ENCODE measurements at places on chromosomes 16 and 17.
A peak's percentile ranks its signal among the peaks of the same experiment; 100 is the strongest.

- DNase-seq: no peak
Measured at GRCh38 chr16:22862046-22862445, 48.1 kb downstream of the HS3ST2 start.

- no peak for DNase-seq
Measured at GRCh38 chr16:66975302-66975893, 13.0 kb upstream of the CES4A start.

GRCh38 chr17:74520016-74520434 lies 11.2 kb downstream of the CD300LB start:
- no peak for DNase-seq

GRCh38 chr17:12744298-12744697 lies 45.0 kb upstream of the ARHGAP44 start:
- DNase-seq: no peak

- DNase-seq: peak; percentile 63
Measured at GRCh38 chr17:20121359-20122253, 112.4 kb downstream of the SPECC1 start.

- no peak for DNase-seq
Measured at GRCh38 chr16:11503566-11503965, 83.2 kb downstream of the LITAF start.

- DNase-seq: no peak
Measured at GRCh38 chr17:6501359-6501758, 55.0 kb downstream of the PITPNM3 start.

DNA sequence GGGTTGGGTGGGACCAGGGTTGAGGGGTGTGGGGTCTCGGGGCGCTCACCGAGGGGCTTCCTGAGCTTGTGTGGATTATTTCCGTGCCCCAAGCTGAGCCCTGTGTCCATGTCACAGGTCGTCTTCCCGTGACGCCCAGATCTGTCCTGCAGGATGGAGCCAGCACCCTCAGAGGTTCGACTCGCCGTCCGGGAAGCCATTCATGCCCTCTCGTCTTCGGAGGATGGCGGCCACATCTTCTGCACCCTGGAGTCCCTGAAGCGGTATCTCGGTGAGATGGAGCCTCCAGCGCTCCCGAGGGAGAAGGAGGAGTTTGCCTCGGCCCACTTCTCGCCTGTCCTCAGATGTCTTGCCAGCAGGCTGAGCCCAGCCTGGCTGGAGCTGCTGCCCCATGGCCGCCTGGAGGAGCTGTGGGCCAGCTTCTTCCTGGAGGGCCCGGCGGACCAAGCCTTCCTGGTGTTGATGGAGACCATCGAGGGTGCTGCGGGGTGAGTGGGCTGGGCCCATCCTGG lies 1.0 kb downstream of the TELO2 start:
- no peak for DNase-seq

DNA sequence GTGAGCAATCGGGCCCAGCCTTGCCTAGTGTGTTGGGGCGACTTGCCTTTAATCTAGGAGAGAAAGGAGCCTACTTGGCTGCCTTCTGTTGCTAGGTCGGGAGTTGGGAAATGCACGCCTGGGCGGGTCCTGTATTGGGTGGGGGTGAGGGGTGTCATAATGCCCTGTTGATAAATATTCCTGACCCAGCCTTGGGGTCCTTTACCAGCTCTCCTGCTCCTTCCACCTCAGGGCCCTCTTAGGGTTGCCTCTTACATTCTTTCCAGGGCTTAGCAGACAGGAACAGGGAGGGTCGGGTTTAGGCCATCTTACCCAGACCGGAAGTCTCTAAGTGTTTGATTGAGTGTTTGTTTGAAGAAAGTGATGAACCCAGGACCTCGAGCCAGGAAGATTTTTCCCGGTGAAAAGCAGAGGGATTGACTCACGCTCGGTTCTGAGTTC lies 112.9 kb downstream of the SEC14L1 start:
- no peak for DNase-seq

DNA sequence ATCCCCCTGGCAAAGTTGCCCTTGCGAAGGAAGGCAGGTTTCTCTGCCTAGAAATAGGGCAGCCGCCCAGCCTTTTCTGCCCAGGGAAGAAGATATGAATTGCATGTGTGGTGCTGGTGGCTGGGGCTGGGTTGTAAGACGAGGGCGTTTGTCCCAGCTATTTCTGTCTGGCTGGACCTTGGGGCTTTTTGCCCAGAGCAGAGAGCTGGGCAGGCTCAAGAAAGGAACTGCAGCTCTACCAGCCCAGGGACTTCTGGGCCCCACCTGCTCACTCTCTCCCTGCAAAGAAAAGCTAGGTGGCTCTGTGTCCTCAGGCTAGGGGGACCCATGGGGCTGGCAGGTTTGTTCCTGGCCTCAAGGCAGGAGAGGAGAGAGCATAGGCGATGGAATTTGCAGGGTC lies 586 bp downstream of the CACNG1 start:
- DNase-seq: no peak

GRCh38 chr17:15411384-15412198 lies 55.8 kb downstream of the CDRT4 start:
- DNase-seq: no peak

GRCh38 chr17:29561554-29562517 lies 5.0 kb downstream of the ABHD15 start:
- no peak for DNase-seq

DNA sequence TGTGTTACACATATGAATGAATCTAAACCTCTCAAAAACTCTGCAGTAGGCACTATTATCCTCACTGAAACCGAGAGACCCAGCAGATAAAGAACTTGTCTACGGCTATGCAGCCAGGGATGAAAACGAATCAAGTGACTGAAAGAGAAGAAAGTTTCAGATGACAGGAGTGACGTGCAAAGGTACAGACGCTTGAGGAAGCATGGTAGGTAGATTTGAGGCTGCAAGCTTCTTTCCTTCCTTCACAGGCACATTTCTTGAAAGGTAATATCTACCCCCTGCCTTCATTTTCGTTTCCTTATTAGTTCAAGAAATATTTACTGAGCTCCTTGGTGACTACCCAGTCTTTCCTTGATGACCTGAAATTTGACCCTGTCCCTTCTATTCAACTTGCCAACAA lies 211.5 kb upstream of the AXIN2 start:
- no peak for DNase-seq

DNA sequence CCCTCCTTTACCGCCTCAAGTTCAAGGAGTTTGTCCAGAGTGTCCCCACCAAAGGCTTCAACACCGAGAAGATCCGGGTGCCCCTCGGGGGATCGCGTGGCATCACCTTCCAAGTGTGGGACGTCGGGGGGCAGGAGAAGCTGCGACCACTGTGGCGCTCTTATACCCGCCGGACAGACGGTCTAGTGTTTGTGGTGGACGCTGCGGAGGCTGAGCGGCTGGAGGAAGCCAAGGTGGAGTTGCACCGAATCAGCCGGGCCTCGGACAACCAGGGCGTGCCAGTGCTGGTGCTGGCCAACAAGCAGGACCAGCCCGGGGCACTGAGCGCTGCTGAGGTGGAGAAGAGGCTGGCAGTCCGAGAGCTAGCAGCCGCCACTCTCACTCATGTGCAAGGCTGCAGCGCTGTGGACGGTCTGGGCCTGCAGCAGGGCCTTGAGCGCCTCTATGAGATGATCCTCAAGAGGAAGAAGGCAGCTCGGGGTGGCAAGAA lies 1.1 kb downstream of the ARL4D start:
- DNase-seq: no peak

GRCh38 chr17:47009759-47010594 lies 30.9 kb upstream of the RPRML start:
- DNase-seq: no peak

- DNase-seq: no peak
Measured at GRCh38 chr16:65319621-65320231, 197.9 kb upstream of the CDH11 start.

DNA sequence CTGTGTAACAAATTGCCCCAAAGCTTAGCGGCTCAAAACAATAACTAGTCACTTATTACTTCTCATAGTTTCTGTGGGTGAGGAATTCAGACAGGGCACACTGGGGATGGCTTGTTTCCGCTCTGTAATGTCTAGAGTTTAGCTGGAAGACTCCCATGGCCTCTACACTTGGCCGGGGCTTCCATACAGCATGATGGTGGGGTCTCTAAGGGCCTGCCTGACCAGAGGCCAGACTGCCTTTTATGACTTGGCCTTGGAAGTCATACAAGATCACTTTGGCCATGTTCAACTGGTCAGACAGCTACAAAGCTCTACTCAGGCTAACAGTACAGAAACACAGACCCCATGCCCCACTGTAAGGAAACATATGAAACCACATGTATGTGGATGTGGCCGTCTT lies 8.2 kb downstream of the GLP2R start:
- DNase-seq: no peak

GRCh38 chr16:88524973-88525662 lies 45.1 kb upstream of the ZC3H18 start:
- DNase-seq: no peak

- DNase-seq: peak; percentile 19
Measured at GRCh38 chr17:30211371-30211770, 24.1 kb downstream of the SLC6A4 start.

- DNase-seq: peak; percentile 18
Measured at GRCh38 chr16:14405611-14406537, 224.2 kb downstream of the PARN start.

DNA sequence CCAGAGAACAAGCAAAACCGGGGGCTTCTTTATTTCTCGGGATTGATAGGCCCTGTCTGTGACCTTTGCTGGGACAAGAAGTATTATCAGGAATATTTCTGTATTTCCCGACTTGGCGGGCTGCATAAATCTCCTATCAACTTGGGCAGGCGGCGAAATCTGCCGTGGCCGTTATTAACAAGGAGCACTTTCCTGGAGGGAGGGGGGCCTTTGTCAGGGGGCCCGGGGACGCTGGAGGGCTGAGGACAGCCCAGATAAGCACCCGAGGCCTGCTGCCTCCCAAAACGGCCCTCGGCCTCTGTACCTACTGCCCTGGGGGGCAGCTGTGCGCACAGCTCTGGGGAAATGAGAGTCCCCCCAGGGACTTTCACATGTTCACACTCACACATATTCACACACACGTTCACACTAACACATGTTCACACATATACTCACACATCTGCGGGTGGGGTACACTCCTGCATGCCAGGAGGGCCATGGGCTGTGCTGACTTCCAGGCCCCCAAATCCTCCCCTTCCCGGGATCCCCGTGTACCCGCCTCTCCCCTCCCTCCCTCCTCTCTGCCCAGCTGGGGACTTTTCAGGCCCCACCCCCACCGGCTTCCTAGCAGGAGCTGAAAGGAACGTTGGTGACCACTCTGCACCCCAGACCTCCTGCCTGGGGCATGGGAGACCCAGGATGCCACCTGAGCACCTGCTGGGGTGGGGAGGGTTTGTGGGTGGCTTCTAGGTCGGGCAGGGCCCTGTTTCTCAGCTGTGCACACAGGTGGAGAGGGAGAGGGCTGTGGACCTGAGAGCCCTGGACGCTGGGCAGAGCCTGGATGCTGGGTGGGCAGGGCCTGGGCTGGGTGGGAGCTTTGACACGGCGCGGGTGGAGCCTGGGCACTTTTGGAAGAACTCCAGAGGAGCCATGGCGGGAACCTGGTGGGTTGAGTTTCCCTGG lies 24.3 kb upstream of the GSE1 start:
- no peak for DNase-seq

GRCh38 chr16:89890200-89890599 lies 16.8 kb downstream of the TCF25 start:
- DNase-seq: peak; percentile 49

GRCh38 chr17:11389583-11389982 lies 148.6 kb downstream of the SHISA6 start:
- no peak for DNase-seq

DNA sequence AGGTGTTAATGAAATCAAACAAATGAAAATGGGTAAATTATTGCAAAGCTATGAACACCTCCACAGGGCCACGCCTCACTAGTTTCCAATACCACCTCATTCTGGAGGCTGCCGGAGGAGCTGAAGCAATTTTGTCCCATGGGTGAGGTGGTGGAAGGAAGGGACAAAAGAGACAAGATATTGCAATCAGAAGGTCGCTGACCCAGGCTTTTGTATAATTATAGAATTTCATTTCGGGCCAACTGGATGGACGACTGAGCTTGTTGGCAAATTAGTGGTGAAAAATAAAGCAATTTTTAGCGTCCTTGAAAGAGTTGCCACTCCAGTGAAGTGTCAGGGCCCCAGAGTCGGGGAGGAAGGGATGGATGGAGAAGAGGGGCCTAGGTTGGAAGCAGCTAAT lies 147.9 kb downstream of the CYLD start:
- DNase-seq: no peak

DNA sequence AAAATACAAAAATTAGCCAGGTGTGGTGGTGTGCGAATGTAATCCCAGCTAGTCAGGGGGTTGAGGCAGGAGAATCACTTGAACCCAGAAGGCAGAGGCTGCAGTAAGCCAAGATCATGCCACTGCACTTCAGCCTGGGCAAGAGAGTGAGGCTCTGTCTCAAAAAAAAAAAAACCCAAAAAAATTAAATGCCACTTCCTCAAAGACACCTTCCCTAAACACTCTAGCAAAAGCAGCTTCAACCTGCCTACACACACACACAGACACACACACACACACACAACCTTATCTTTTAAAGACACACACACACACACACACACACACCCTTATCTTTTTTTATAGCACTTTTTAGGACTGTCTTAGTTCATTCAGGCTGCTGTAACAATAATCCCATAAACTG lies 201.7 kb upstream of the PSMD7 start:
- DNase-seq: no peak

Measured in activated CD4-positive, alpha-beta T cell treated with anti-CD3 and anti-CD28 coated beads, Interleukin-2, amount 50 U/mL, for 16 hours (primary cell).